ENCODE measurements at places on chromosomes 7 and 10.

DNA sequence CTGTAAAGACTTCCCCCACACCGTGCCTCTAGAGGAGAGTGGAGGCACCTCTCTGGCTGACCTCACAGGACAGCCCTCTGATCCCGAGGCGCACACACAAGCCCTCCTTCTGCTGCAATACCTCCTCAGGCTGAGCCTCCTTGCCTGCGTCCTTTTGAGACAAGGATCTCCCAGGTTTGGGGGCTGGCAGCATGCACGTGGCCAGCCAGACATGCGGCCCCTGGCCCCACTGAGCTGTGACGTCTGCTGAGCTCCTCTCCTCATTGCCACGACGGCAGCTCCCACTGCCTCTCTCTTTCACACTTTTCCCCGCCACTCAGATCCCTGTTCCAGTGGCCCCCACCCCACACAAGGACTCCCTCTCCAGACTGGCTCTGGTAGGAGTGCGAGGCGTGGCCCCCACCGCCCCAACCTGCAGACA lies 12.2 kb upstream of the DNAAF5 start:
- DNase-seq, result no peak
- H3K4me3 ChIP-seq, result no peak overlapping the region
- H3K4me1 ChIP-seq, result peaks cover 13% of the 10 kb centered on the region
- H3K36me3 ChIP-seq, result no peaks in the 10 kb centered on the region

DNA sequence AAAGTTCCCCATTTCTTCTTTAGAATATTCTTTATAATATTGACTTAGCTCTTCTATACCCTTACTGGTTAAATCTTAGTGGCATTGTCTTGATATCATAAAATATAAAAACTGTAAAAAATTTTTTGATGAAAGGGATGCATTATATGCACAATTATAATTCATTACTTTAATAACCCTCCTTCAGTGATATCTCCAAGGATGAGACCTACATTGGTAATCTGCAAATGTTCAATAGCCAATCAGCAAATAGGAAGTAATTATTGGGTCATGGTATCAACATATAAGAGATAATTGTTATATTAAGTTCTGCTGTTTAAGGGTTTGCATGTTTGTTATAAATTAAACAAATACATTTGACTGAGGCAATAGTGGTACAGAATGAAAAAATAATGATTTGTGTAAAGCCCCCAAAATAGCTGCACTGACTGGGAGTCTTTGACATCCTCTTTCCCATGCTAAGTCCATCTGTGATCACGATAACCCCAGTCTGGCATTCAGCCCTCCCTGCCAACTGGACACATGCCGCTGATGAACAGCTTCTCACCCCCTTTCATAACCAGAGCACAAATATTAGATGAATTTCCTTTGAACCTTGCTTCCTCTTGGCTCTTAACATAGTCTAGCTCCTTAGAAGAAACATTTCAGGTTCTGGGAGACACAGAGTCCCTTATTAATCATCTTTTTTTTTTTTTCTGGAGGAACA lies 169.5 kb downstream of the CPED1 start:
- DNase-seq, result no peak
- no peaks in the 10 kb centered on the region for H3K4me1 ChIP-seq
- no peak overlapping the region for H3K27ac ChIP-seq
- H3K27me3 ChIP-seq, result no peaks in the 10 kb centered on the region
- H3K36me3 ChIP-seq, result no peaks in the 10 kb centered on the region
- no peak overlapping the region for H3K4me3 ChIP-seq

- no peak overlapping the region for H3K4me3 ChIP-seq
- H3K4me1 ChIP-seq, result no peaks in the 10 kb centered on the region
- no peaks in the 10 kb centered on the region for H3K36me3 ChIP-seq
- H3K27ac ChIP-seq, result no peak overlapping the region
These were observed 114.6 kb upstream of the FZD1 start for GRCh38 chr7:91149341-91150246.

GRCh38 chr10:112701211-112701877 lies 248.7 kb upstream of the TCF7L2 start:
- no peak overlapping the region for H3K4me3 ChIP-seq
- DNase-seq, result no peak
- no peaks in the 10 kb centered on the region for H3K4me1 ChIP-seq
- H3K27ac ChIP-seq, result no peak overlapping the region

GRCh38 chr10:30758338-30758737 lies 128.8 kb upstream of the LYZL2 start:
- no peak for DNase-seq
- no peaks in the 10 kb centered on the region for H3K36me3 ChIP-seq
- no peaks in the 10 kb centered on the region for H3K27me3 ChIP-seq
- H3K4me1 ChIP-seq, result peaks cover 15% of the 10 kb centered on the region

GRCh38 chr10:94092848-94093247 lies 99.1 kb downstream of the PLCE1 start:
- H3K27ac ChIP-seq, result no peak overlapping the region
- H3K4me3 ChIP-seq, result no peak overlapping the region
- no peak for DNase-seq
- peaks cover 24% of the 10 kb centered on the region for H3K4me1 ChIP-seq
- no peaks in the 10 kb centered on the region for H3K36me3 ChIP-seq

GRCh38 chr10:133135116-133135465 lies 24.9 kb upstream of the KNDC1 start:
- no peaks in the 10 kb centered on the region for H3K4me1 ChIP-seq
- no peaks in the 10 kb centered on the region for H3K27me3 ChIP-seq
- H3K4me3 ChIP-seq, result no peak overlapping the region
- no peak for DNase-seq
- no peak overlapping the region for H3K27ac ChIP-seq
- H3K36me3 ChIP-seq, result no peaks in the 10 kb centered on the region

GRCh38 chr7:41870461-41871138 lies 167.7 kb upstream of the INHBA start:
- H3K4me1 ChIP-seq, result peaks cover 7% of the 10 kb centered on the region
- H3K27me3 ChIP-seq, result no peaks in the 10 kb centered on the region
- DNase-seq, result no peak
- no peaks in the 10 kb centered on the region for H3K36me3 ChIP-seq
- no peak overlapping the region for H3K4me3 ChIP-seq
- H3K27ac ChIP-seq, result no peak overlapping the region

DNA sequence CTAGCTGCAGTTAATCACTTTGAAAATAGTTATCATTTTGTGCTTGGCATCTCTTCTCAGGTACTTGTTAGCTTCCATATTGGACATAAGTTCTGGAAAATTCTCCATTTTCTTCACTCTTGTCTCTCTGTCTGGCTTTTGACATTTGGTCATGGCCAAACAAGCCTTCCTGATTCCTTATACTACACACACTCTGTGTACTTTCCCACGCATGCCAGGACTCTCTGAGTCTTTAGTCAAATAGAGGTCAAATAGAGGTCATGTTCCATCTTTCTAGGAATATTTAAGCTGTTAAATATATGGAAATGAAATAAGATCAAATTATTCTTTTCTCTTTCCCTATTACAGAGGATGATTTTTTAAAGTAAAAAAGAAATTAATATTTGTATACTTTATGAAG lies 235.5 kb upstream of the PLXDC2 start:
- H3K4me1 ChIP-seq, result no peaks in the 10 kb centered on the region
- H3K36me3 ChIP-seq, result no peaks in the 10 kb centered on the region
- no peaks in the 10 kb centered on the region for H3K27me3 ChIP-seq
- no peak overlapping the region for H3K4me3 ChIP-seq

- peaks cover 16% of the 10 kb centered on the region for H3K4me1 ChIP-seq
- no peak for DNase-seq
- H3K4me3 ChIP-seq, result no peak overlapping the region
- no peaks in the 10 kb centered on the region for H3K27me3 ChIP-seq
- no peaks in the 10 kb centered on the region for H3K36me3 ChIP-seq
These were observed 65.6 kb upstream of the FAM171A1 start for GRCh38 chr10:15436696-15437095.

DNA sequence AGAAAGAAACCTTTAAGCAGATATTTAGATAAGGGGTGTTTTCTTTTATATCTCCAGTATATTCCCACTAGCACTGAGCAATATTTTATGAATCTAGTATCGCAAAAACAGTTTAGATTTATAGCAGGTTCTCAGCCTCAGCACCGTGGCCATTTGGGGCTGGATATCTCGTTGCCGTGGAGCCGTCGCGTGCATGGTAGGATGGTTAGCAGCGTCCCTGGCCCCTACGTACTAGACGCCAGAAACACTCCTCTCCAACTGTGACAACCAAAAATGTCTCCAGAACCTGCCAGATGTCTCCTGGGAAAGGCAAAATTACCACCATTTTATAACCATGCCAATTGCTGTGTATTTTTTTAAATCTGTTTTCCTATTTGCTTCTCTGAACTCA lies 172.9 kb downstream of the CACNB2 start:
- H3K36me3 ChIP-seq, result no peaks in the 10 kb centered on the region
- DNase-seq, result no peak
- no peaks in the 10 kb centered on the region for H3K27me3 ChIP-seq
- no peak overlapping the region for H3K4me3 ChIP-seq
- H3K4me1 ChIP-seq, result no peaks in the 10 kb centered on the region

DNA sequence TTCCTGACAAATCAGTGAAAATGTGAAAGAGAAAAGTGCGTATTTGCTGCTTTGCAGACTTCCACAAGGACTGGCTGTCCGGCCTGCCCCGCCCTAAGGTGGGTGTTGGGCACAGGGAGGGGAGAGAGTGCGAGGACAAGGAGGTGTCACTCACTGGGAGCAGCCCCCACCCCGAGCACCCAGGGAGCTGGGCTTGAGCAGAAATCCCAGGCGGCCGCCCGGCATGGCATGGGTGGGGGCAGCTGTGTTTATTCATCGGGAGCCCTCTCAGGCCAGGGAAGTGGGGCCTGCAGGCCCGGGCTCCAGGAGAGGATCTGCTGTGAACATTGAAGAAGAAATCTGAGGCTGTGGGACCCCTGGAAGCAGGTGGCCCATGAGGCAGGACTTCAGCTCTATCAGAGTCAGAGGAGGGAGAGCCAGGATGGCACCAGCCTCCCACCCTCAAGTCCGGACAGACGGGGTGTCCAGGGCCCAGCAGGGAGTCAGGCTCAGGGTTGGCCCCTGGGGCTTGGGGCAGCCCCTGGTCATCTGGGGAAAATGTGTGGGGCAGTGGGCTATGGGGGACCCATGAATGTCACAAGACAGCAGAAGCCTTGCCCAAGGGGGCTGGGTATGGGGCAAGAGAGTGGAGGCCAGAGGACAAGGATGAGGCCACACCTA lies 164.4 kb upstream of the PPP2R2D start:
- H3K27me3 ChIP-seq, result no peaks in the 10 kb centered on the region
- H3K27ac ChIP-seq, result no peak overlapping the region
- no peaks in the 10 kb centered on the region for H3K36me3 ChIP-seq
- peak; percentile 54 for DNase-seq
- H3K4me3 ChIP-seq, result no peak overlapping the region

- H3K36me3 ChIP-seq, result no peaks in the 10 kb centered on the region
- H3K4me1 ChIP-seq, result no peaks in the 10 kb centered on the region
- H3K27me3 ChIP-seq, result no peaks in the 10 kb centered on the region
- no peak overlapping the region for H3K4me3 ChIP-seq
- H3K27ac ChIP-seq, result no peak overlapping the region
These were observed 94.6 kb downstream of the PPP1R9A start for GRCh38 chr7:95001815-95002561.

DNA sequence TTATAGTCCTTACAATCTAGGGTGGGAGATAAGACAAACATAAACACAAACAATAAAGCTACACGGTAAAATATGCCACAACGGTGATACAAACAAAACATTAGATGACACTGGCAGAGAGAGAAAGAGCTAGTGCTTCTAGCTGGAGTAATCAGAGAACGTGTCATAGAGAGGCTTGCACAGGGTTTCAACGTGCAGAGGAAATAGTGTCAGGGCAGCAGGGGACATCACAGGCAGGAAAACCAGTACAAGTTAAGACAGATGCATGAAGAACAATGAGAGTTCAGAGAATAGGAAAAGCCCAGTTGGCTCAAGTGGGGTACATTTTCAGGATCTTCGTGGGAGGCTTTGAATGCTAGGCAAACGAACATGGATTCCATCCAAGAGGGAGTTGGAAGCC lies 91.4 kb downstream of the ZNF438 start:
- H3K27me3 ChIP-seq, result no peaks in the 10 kb centered on the region
- H3K36me3 ChIP-seq, result no peaks in the 10 kb centered on the region
- peaks cover 17% of the 10 kb centered on the region for H3K4me1 ChIP-seq

DNA sequence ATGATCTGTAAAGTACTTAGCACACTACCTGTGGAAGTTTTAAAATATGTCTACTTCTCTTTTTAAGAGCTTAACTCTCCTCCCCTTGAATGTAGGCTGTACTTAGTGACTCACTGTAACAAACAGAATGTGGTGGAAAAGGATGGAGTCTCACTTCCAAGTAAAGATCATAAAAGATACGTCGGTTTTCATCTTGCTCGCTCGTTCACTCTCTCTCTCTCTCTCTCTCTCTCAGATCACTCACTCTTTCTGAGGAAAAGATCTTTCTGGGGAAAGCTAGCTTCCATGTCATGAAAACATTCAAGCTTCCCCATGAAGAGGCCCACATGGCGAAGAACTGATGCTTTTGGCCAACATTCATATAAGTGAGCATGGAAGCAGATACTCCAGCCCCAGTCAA lies 5.5 kb downstream of the CHUK start:
- no peak overlapping the region for H3K27ac ChIP-seq
- no peaks in the 10 kb centered on the region for H3K27me3 ChIP-seq
- DNase-seq, result no peak
- H3K4me3 ChIP-seq, result no peak overlapping the region
- peaks cover 6% of the 10 kb centered on the region for H3K36me3 ChIP-seq

DNA sequence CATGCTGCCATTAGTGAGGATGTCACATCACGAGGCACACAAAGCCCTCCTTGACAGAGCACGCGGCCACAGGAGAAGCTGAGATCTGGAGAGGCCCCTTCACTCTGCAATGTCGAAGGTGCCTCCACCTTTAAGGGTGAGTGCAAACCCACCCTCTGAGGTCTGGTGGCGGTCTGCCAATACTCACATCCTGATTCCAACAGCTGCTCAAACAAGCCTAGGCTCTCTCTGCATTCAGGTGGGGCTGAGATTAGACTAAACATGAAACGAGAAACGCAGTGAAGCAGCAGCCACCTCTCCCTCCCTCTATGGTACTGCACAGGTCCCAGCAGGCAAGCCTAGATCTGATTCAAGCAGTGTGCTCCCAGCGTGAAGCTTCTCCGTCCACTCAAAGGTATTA lies 151.8 kb downstream of the TCERG1L start:
- no peak for DNase-seq
- H3K4me1 ChIP-seq, result no peaks in the 10 kb centered on the region
- H3K36me3 ChIP-seq, result no peaks in the 10 kb centered on the region

DNA sequence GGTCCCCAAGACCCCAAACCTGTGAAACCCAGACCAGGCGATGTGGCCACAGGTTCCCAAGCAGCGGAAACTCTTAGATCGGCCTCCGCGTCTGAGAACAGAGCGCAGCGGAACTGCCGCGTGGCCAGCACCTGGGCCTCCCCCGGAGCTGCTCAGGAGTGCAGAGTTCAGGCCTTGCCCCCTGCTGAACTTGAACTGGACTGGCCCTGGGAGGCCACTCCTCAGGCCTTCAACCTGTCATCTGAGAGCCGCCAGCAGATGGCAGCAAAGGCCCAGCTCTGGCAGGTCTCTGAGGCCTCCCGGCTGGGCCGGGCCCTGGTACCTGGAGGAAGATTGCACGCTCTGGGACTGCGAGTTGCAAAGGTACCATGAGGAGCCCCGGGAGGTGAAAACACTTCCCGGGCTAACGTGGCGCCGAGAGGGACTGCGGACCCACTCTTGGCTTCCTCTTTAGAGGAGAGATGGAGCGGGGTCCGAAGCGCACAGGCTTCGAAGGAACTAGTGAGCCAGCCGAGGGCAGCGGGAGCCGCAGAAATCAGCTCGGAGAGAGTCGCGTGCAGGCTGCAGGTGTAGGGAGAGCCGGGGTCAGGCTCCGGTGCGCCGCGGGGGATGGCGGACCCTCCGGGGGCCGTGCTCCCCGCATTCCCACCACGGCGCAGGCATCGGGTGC lies 89.2 kb downstream of the PAXIP1 start:
- H3K4me3 ChIP-seq, result peak overlapping the region; percentile 35
- H3K27ac ChIP-seq, result no peak overlapping the region
- H3K27me3 ChIP-seq, result no peaks in the 10 kb centered on the region
- DNase-seq, result no peak
- no peaks in the 10 kb centered on the region for H3K36me3 ChIP-seq

All from vagina (tissue), 2 donors.